ENCODE measurements at places on chromosomes 2 and 18.

- no peak for DNase-seq
Observed at GRCh38 chr2:64837925-64838641, 151.1 kb upstream of the SLC1A4 start.

DNA sequence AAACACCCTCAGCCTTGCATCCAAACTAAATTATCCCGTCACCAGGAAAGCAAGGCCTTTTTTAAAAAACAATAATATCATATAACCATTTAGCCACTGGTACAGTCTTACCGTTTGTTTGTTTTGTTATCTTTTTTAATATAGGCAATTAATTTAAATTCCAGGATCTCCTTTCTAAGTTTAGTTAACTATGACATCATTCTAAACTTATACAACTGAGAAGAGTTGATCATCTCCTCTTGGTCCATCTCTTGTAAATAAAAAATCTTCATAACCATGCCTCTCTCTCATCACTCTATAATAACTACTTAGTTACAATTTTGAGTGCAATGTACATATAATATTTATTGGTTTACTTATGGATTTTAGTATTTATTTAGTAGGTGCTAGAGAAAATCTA lies 46.2 kb downstream of the RND3 start:
- DNase-seq: no peak

- no peak for DNase-seq
Observed at GRCh38 chr2:55418512-55419232, 984 bp downstream of the CCDC88A start.

- DNase-seq: no peak
Observed at GRCh38 chr2:66899109-66899508, 464.2 kb downstream of the MEIS1 start.

DNA sequence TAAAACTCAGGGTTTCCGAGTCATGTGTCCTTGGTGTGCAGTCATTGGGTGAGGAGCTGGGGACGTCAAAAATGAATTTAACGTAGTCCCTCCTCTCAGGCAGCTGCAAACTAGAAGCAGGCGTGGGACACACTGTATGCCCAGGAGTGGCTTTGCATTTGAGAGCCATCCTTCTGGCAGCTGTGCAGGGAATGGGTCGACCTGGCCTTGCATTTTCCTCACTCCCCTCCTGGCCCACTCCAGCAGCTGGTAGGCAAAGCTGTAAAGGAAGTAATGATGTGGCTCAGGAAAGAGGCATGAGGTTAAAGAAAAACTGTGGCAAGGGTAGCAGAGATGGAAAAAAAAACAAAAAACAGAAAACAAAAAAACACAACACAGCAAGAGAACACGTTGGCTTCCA lies 46.5 kb downstream of the RNF144A start:
- no peak for DNase-seq

DNA sequence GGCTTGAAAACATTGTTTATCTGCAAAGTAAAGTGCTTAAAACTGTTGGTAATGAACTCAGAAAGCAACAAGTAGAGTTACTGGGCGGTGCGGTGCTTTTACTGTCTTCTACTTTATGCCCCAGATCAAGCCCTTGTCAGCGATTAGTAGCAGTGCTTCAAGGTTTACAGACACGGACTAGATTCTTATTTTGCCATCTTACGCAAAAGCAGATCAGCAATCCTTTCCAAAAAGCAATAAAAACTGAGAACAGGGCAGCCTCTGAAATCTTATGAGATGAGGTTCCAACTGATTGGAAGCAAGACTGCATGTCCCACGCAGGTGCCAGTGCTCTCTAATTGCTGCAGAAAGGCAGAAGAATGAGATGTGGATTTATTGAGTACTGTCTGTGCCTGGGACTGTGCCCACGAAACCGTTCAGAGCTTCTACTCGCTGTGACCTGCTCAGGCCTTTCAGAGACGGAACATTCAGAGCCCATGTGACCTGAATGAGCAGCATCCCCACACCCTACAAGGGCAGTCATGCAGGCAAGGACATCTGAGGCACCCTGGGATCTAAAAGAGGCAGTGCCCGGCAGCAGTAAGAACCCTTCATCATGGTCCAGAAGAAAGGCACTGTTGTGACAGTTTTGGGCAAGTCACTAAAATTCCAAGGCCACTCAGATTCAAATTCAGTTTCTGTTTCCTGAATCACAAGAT lies 15.7 kb downstream of the COL4A3 start:
- DNase-seq: no peak

- no peak for DNase-seq
Observed at GRCh38 chr18:43847164-43848091, 570.1 kb upstream of the SYT4 start.

DNA sequence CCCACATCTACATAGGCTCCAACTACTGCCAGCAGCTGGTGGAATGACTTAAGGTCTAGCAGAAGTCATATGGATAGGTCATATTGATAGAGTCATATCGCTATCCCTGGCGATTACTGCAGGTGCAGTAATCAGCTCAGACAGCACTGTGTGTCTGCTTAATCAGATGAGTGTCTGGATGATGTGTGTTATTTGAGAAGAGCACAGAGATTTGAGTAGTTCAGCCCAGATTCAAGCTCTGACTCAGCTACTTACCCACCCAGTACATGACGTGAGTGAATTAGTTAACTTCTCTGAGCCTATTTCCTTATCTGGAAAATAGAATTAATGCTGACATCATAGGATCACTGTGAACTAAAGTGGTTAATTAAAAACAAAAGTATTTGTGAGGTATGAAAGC lies 78.9 kb downstream of the EHD3 start:
- DNase-seq: no peak

DNA sequence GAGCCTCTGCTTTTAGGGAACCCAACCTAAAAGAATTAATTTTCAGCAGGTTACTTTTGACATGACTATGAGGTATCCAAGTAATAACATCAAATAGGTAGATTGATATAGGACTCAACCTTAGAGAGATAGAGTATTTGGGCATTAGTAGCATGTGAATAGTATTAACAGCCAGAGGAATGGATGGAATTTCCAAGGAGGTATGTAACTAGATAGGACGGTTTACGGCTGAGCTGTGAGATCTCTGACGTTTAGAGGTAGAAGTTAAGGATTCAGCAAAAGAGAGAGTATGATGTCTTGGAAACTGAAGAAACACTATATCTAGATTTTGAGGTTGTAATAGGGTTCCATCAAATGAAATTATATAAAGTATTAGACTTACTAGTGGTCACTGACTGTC lies 70.3 kb downstream of the HNMT start:
- no peak for DNase-seq

DNA sequence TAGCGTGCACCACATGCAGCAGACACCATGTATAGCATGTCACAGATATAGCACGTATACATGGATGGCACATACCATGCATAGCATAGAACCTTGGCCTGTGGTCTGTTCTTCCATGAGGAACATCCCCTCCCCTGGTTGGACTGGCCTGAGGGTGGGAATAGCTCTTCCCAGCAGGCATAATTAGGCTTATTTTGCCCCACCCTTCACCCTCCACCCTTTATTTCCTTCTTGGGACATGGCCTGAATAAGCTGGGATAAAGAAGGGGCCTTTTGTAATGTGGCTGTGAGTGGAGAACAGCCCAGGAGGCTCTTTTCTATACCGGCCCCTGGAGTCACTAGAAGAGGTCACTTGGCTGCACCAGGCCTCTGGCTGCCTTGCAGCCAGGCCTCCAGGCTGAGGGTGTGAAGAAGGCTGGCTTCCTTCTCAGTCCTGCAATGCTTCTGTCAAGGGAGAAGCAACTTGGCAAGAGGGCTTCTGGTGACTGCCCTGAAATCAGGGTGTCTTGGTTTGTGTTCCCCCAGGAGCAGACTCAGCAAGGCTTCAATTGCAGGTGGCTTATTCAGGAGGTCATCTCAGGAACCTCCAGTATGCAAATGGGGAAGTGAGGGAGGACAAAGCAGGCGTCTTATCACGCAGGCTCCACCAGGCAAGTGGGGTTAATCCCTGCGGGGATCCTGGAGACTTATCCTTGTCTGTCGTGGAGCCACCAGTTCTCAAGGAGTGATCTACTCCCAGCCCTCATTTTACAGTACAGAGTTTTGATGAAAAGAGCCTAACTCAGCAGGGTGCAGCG lies 68.2 kb downstream of the HS6ST1 start:
- DNase-seq: no peak

DNA sequence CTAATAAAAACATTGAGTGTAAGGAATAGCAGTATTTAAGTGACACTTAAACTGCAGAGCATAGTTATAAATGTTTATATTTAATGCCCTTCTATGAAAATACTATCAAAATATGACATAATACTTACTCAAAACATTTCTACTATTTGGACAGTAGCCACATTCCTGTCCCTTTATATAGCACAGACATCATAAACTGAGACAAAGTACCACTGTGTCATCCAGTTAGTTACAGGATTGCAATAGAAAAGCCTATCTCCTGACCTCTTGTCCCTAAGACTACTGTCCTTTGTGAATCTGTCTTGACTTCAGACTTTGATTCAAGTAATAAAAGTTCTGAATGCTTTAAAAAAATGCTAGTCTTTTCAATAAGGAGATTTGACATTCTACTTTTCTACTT lies 1528.5 kb upstream of the NXPH2 start:
- no peak for DNase-seq

GRCh38 chr2:20957788-20958525 lies 85.9 kb downstream of the APOB start:
- no peak for DNase-seq

DNA sequence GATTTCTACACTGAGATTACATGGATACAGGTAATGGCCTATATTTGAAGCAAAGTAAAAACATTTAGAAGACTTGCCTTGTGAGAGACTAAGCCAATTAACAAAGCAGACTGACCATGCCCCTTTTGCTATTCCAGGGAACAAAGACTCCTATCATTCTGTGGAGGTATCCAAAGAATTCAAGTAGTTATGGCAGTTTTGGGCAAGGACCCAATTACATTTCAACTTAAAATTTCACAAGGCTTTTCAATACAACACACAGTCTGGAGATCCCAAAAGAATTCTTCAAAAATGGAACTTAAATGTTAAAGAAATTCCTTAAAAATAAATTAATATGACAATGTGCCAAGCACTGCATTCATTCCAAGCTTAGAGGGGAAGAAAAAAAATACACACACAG lies 109.2 kb upstream of the CHRNA1 start:
- DNase-seq: no peak

DNA sequence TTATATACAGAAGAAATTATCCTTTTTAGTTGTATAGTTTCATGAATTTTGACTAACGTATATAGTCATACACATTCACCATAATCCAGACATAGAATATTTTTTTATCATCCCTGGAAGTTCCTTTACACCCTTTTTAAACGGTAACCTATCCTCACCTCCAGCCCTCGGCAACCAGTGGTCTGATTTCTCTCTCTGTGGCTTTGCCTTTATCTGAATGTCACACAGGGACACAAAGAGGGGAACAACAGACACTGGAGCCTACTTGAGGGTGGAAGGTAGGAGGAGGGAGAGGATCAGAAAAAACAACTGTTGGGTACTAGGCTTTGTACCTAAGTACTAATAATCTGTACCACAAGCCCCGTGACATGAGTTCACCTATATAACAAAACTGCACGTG lies 191.9 kb downstream of the MC4R start:
- DNase-seq: no peak

- no peak for DNase-seq
Observed at GRCh38 chr2:40937284-40937683, 485.4 kb upstream of the SLC8A1 start.

- DNase-seq: no peak
Observed at GRCh38 chr18:43271593-43272432, 5.5 kb downstream of the SYT4 start.

DNA sequence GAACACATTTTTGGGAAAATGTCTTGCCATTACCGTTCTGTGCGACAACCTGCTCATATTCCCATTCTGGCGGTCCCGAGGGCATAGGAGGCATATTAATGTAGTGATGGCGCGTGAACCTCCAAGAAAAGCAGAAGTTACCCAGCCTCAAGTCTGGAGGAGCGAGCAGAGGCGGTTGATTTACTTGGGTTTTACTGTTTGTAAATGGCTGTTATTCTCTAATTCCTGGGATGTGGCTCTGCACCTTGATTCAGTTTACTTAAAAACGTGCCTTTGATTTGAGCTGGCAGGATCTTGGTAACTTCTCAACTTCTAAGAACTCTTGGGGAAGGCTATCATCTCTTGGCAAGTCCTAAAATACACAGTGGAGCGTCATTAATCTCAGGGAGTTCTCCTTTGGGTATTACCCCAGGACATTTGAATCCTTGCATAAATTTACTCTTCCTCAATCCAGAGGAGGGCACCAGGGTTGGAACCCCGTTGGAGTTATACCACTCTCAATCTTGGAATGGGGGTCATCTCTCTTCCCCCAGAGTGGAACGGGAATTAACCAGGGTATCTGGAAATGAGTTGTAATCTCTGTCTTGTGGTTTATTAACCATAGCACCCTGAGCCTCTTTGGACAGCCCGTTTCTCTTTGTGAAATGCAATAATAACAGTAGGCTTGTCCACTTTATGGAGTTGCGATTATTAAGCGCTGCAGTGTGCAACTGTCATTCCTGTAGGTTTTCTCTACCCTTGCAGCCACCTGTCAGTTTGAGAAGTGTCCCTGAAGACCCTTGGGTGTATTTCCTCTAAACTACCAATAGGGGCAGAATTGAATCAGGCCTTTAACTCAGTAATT lies 2.1 kb downstream of the HK2 start:
- DNase-seq: no peak

DNA sequence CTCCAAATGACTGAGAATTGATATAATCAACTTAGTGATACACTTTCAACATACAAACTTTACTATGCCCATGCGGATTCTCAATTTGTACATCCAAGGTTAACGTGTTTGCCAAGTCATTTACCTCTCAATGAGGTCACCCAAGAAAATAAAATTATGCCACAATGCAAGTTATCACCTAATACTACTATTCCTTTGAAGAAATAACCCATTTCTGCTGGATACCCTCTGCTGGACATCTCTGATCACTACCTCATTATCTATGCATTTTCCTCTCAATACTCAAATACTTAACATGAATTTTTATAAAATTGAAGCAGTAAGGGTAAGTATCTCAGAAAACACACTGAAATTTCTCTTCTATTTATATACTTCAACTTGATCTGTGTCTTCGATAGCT lies 12.7 kb downstream of the HNRNPLL start:
- no peak for DNase-seq

DNA sequence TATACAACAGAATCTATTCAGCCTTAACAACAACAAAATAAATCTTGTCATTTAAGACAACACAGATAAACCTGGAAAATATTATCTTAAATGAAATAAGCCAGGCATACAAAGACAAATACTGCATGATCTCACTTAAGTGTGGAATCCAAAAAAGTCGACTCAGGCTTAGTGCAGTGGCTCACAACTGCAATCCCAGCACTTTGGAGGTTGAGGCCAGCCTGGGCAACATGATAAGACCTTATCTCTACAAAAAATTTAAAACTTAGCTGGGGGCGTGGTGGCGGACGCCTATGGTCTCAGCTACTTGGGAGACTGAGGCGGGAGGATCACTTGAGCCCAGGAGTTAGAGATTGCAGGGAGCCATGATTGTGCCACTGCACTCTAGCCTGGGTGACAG lies 75.2 kb upstream of the RNU4ATAC start:
- no peak for DNase-seq

DNA sequence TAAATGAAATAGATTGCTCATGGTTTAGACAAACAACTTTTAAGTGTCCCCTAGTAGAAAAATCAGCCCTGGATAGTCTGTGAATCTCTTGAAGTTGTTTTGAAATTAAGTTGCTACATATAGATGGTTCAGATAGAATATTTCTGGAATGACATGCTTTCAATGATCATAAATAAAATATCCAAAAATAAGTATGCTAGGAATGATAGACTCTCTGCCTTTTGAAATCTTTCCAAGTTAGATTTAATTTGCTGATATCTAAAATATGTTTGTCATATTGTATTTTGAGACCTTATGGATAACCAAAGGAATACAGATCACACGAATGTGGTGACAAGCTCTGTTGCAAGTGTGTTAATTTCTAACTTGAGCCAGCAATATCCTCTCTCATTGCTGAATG lies 488.7 kb downstream of the THSD7B start:
- DNase-seq: no peak

Data from stimulated activated CD8-positive, alpha-beta memory T cell treated with anti-CD3 and anti-CD28 coated beads, Interleukin-2, amount 100 ng/mL, for 1 hour (primary cell).